Activated CD4-positive, alpha-beta T cell treated with anti-CD3 and anti-CD28 coated beads, Interleukin-2, amount 50 U/mL, for 4 hours (primary cell): ENCODE measurements at places on chromosomes 12 and 14.

DNA sequence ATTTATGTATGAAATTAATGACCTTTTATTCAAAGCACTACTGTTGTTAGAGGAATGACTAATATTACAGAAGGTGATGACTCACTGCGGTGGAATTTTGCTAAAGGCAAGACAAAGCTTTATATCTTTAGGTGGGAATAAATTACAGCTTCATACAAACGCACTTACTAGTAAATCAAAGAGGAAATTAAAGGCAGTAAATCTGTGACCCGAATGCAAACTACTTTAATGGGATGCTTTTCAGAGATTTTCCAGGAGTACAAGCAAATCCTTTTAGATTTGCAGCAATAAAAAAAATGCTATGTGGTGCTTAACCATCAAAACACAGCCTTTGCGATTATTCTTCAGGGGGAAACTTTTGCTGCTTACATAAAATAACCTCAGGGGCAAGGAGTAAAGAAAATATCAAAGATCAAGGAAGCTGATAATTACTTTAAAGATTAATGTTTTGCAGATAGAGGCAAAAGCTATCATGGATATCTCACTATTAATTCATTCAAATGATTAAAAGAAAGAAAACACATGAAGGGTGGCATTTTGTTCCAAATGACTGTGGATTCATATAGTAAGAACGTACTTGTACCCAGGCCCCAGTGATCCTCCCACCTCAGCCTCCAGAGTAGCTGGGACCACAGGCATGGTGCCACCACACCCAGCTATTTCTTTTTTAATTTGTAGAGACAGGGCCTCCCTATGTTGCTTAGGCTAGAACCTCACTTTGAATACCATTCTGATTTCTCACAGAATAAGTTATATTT is 98.9 kb downstream of the DENND5B start:
- no peak for DNase-seq

GRCh38 chr12:107610021-107610859 is 75.4 kb upstream of the PWP1 start:
- DNase-seq: no peak

DNA sequence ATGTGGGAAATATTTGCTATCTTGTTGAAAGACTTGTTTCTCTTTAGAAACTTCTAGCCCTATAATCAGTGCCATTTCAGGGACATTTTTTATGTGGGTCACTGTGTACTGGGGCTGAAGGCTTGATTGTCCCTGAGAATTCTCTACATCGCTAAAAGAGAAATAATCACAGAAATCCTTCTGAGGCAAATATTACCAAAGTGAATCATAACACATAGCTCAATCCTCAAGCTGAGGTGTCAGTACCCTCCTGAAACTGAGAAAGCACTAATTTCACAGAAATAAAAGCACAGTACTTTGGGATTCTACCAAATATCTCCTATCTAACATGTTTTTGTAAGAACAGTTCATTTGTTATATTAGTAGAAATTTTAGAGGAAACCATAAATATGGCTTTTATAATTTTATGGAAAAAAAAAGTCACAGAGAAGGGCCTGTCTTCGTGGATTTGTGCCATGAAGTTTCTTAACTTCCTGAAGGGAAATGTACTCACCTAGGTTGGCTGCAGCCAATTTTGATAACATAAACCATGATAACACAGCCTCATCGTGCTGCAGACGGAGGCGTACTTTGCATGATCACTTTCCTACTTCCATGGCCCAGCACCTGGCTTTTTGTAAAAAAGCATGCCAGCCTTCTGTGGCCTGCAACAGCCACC is 163.7 kb upstream of the HIF1A start:
- DNase-seq: no peak

DNA sequence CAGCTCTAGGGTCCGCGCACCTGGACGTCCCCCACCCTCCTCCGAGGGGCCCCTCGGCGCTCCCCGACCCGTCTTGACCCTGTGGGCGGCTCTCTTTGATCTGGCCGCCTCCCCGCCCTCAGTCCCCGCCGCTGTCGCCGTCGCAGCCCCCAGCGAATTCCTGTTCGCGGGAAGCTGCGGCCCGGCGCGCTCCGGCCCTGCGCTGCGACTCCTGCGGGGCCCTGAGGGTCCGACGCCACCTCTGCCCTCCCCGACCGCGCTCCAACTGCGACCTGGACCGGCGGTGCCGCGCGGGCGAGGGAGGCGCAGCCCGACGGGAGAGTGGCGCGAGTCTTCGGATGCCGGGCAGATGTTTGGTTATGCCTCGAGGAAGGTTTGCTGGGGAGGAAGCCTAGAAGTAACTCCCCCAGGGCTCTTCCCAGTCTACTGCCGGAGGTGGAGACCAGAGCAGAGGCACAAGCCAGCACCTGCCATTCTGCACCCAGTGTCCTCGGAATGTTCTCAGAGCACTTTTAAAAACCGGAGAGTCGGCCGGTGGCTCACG is 440 bp upstream of the ISM2 start:
- DNase-seq: no peak

GRCh38 chr12:106345746-106346145 is 11.8 kb upstream of the POLR3B start:
- no peak for DNase-seq

DNA sequence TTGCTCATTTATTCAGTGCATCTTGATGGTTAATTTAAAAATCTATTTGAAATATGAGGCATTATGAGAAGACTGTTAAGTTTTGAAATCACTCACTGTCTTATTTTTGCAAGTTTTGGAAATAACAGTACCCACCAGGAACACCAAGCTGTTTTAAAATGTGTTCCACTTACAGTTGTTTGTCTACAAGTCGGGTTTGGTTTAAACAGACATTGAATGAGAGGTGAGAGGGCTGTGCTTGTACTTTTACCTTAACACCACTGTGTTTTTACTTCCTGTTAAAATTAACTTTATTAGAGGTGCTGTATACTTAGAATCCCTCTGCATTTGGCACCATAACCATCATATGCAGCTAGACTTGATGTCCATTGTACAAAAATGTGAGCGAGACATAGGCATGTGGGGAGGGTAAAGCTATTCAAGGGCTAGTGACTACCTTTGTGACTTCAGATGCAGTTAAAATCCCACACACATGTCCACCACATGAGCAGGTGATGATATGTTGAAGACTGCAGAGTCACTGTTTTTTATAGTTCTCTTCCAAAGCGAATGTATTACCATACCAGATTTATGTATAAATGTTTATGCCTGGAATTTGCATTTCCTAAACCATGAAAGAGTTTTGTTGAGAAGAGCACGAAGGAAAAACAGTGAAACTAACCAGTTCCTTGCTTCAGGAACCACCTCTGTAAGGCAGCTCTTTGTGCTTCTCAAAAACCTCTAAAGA is 12.9 kb downstream of the ELK3 start:
- DNase-seq: no peak

DNA sequence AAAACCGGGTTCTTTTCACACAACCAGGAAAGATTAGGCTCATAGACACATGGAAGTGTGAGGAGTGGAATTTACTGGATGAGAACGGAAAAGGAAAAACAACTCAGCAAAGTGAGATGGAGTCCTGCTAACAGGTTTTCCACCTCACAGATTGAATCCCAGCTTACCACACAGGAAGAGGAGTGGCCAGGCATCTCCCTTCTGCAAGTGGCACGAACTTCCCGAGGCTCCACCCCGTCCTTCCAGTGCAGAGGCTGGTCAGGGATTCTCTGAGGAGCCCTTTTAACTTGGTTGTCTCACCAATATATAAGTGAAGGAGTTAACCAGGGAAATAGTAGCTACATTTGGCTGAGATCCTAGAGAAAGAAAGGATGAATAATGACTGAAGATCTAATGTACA is 102.8 kb downstream of the SCAF11 start:
- DNase-seq: no peak

DNA sequence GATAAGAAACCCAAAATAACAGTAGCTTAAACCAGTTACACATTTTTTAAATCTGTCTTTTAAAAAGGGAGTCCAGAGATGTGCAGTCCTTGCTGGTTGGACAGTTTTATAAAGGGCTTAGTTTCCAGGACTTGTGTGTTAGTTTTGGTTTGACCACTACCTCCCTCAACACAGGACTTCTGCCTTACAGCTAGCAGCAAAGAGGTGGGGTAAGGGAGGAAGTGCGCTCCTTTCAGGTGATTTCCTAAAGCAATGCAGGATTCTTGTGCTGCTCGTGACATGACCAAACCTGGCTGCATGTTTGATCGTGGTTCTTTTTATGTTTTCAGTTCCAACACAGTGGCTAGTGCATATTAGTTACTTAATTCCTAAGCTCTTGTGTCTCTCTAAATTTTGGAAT is 266.2 kb downstream of the TMTC2 start:
- DNase-seq: no peak

GRCh38 chr12:83092129-83092528 is 405.4 kb downstream of the TMTC2 start:
- no peak for DNase-seq
